ENCODE measurements at places on chromosomes 1 and 21. TPM values are rescaled to one million over a fixed set of nuclear protein-coding genes. Genes with fewer than 3 reads are reported as not detected.

- H3K4me1 ChIP-seq: peaks cover 43% of the 10 kb centered on the region
- H3K36me3 ChIP-seq: no peaks in the 10 kb centered on the region
- peak overlapping the region; percentile 96 for H3K27ac ChIP-seq
Measured at GRCh38 chr1:207822602-207823451, 71.0 kb downstream of the CD46 start.

- DNase-seq: peak; percentile 21
- H3K36me3 ChIP-seq: no peaks in the 10 kb centered on the region
- H3K27me3 ChIP-seq: no peaks in the 10 kb centered on the region
- no peak overlapping the region for H3K27ac ChIP-seq
- H3K4me3 ChIP-seq: no peak overlapping the region
- no peaks in the 10 kb centered on the region for H3K4me1 ChIP-seq
Measured at GRCh38 chr1:9784508-9785133, 39.1 kb downstream of the CLSTN1 start.

- H3K27ac ChIP-seq: no peak overlapping the region
- H3K27me3 ChIP-seq: no peaks in the 10 kb centered on the region
- H3K4me1 ChIP-seq: peaks cover 7% of the 10 kb centered on the region
- DNase-seq: no peak
- no peaks in the 10 kb centered on the region for H3K36me3 ChIP-seq
Measured at GRCh38 chr1:94068999-94069918, 51.7 kb downstream of the ABCA4 start.

DNA sequence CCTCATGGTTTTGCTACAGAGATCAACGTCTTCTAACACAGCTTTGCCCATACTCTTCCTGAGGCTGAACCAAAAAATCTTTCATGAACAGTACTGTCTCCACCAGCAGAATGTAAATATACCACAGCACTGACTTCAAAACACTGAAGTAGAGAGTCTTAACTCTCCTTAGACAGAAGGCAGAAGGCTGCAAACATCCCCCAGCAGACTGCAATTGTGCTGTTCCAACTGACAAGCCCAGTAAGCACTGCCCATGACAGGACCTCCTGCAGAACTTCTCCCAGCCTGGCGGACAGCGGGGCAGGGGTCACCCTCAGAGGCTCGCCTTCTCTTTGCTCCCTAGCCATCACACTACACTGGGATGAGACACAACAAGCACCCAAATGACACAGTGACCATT is 218.7 kb downstream of the RERE start:
- no peaks in the 10 kb centered on the region for H3K36me3 ChIP-seq
- H3K27ac ChIP-seq: peak overlapping the region; percentile 65
- peaks cover 16% of the 10 kb centered on the region for H3K4me1 ChIP-seq

GRCh38 chr1:203033917-203034316 is 7.6 kb downstream of the PPFIA4 start:
- H3K27ac ChIP-seq: no peak overlapping the region
- no peaks in the 10 kb centered on the region for H3K36me3 ChIP-seq

DNA sequence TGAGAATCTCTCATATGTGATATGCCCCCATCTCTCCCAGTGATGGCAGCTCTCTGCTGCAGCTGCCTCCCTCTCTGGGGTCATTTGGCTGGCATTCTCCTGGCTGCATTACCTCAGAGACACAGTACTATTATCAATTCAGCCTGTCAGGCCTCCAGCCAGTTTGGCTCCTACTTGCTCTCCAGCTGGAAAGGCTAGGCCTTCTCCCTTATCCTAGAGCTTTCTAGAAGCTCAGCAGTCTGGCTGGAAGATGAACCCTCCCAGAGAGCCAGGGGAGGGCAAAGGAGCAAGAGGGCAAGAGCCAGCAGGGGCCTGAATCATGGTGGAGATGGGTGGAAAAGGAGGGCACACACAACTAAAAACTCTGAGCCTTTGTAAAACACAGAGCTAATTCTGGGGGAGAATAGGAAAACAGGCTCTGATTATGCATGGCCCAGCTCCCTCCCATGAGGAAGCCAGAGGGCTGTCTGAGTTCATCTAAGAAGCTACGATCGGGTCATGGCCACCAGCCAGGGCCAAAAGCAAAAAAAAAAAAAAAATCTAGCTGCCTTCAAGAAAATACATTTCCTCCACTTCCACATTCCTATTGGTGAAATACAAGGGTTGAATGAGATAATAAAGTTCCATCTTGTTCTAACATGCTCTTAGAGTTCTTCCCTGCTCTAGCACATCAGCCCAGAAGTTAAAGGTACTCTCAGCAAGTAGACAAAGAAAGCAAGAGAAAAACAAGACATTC is 8.8 kb downstream of the LAMB3 start:
- DNase-seq: peak; percentile 61
- H3K4me3 ChIP-seq: no peak overlapping the region
- no peaks in the 10 kb centered on the region for H3K36me3 ChIP-seq
- H3K27me3 ChIP-seq: no peaks in the 10 kb centered on the region
- peak overlapping the region; percentile 91 for H3K27ac ChIP-seq
- peaks cover 36% of the 10 kb centered on the region for H3K4me1 ChIP-seq

GRCh38 chr1:168520832-168521231 is 23.0 kb downstream of the XCL2 start:
- H3K27me3 ChIP-seq: no peaks in the 10 kb centered on the region
- H3K4me1 ChIP-seq: peaks cover 1% of the 10 kb centered on the region
- no peak overlapping the region for H3K27ac ChIP-seq
- no peak overlapping the region for H3K4me3 ChIP-seq
- no peak for DNase-seq

GRCh38 chr1:209727286-209727685 is 22.6 kb downstream of the HSD11B1 start:
- H3K27me3 ChIP-seq: no peaks in the 10 kb centered on the region
- H3K27ac ChIP-seq: no peak overlapping the region
- H3K4me1 ChIP-seq: peaks cover 3% of the 10 kb centered on the region
- no peak for DNase-seq

- H3K4me3 ChIP-seq: no peak overlapping the region
- DNase-seq: no peak
- H3K36me3 ChIP-seq: no peaks in the 10 kb centered on the region
- H3K4me1 ChIP-seq: no peaks in the 10 kb centered on the region
- no peak overlapping the region for H3K27ac ChIP-seq
Measured at GRCh38 chr21:37149411-37149810, 76.4 kb downstream of the TTC3 start.

GRCh38 chr1:207959141-207959825 is 48.4 kb upstream of the CD34 start:
- no peaks in the 10 kb centered on the region for H3K27me3 ChIP-seq
- peaks cover 10% of the 10 kb centered on the region for H3K4me1 ChIP-seq
- H3K27ac ChIP-seq: peak overlapping the region; percentile 87
- no peaks in the 10 kb centered on the region for H3K36me3 ChIP-seq

DNA sequence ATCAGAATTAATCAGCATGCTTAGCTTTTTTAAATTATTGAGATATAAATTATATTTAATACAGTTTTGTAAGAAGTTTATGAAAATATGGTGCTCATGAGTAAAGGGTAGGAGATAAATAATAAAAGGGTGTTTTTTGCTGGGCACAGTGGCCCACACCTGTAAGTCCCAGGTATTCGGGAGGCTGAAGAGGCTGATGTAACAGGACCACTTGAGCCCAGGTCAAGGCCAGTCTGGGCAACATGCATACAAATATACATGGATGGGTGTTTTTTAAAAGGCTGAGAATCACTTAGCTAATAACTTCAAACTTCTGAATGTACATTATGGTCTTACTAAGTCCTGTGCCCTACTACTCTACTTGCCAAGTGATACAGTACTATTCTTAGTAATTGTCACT is 73.2 kb downstream of the TRIM33 start:
- no peak overlapping the region for H3K4me3 ChIP-seq
- H3K27ac ChIP-seq: no peak overlapping the region

DNA sequence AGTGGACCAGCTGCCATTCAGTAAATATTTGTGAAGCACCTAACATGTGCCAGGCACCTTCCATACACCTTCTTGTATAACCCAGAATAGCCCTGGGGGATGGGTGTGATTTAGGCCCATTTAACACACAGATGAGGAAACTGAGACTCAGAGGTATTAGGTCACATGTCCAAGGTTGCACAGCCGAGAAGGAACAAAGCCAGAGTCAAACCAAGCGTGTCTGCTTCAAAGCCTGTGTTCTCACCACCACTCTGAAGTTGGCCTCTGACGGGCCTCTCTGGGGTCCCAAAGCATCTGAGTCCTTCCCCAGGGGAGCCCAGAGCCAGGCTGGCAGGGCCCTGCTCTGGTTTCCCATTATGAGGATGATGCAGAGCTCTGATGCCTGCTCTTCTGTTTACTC is 65.1 kb downstream of the LACTBL1 start:
- no peaks in the 10 kb centered on the region for H3K27me3 ChIP-seq
- H3K27ac ChIP-seq: no peak overlapping the region
- H3K36me3 ChIP-seq: no peaks in the 10 kb centered on the region
- H3K4me1 ChIP-seq: no peaks in the 10 kb centered on the region
- H3K4me3 ChIP-seq: no peak overlapping the region
- no peak for DNase-seq

DNA sequence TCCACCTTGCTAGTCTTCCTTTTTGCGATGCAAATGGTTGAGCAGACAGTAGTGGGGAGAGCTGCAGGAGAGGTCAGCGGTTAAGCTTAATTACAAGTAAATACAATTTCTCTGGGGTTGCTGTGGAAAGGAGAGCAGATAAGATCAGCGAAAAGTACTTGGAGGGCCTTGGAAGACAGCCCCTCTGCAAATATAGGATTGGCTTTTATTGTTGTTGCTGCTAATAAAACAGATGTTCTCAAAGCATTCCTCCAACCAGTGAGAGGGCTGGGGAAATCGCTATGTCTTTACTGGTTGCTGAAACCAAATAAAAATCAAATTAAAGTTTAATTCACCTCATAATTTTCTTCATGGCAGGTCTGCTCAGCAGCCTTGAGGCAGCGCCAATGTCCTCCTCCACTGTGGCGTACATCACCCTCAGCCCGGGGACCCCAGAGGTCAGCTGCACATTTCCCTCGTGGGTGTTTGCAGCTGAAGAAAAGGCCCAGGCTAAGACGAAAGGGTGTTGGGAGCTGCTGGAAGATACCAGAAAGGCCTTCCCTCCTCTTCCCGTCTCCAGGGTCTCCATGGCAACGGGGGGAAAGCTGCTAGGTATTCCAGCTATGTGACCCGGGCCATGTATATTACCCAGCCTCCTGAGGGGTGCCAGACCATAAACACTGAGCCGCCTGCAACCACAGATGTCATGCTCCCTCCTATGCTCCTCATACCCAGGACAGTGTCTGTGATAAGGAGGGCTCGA is 54.6 kb upstream of the POU2F1 start:
- H3K36me3 ChIP-seq: no peaks in the 10 kb centered on the region
- no peak overlapping the region for H3K27ac ChIP-seq
- H3K4me3 ChIP-seq: no peak overlapping the region
- peaks cover 1% of the 10 kb centered on the region for H3K4me1 ChIP-seq
- H3K27me3 ChIP-seq: no peaks in the 10 kb centered on the region

DNA sequence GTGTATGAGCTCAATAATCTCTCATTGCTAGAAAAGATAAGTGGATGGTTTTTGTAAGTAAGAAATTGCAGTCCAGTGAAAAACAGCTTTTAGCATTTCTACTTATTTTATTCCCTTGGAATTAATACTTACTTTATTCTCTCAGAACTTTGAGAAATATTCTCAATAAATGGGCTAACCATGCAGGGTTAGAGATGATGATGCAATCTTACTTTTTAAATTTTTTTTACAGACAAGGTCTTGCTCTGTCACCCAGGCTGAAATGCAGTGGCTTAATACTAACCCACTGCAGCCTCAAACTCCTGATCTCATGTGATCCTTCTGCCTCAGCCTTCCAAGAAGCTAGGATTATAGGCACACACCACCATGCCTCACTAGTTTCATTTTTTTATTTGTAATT is 440.8 kb upstream of the ZP4 start:
- no peaks in the 10 kb centered on the region for H3K36me3 ChIP-seq
- H3K4me3 ChIP-seq: no peak overlapping the region
- no peak for DNase-seq
- H3K27me3 ChIP-seq: no peaks in the 10 kb centered on the region
- no peak overlapping the region for H3K27ac ChIP-seq

DNA sequence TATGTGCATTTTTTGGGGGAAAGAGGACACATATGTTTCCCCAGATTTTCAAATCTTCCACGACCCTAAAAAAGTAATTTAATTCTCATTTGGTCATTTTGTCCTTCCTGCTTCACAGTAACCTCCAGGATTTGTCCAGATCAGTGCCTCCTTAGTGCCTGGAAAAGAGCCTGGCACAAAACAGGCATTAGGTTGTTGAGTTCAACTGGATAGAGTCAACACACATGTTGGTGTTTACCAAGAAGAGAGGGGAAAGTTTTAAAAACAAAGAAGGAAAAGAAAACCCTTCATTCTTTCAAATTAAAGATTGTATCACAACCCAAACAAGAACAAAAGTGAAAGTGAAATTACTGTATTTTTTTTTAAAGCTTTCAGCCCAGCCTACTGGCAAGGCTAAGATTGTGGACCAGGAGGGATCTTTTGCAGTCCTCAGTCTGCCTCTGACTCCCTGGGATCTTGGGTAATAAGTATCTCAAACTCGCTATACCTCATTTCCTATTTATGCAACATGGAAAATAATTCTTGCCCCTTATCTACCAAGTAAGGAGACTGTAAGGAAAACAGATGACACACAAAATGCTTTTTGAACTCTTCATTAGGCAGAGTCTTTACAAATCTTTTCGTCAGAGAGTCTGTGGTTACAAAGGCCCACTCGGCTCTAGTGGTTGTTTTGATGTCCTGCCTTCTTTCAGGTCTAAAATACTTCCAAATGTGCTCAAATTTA is 57.8 kb downstream of the ZNF281 start:
- H3K27ac ChIP-seq: peak overlapping the region; percentile 12
- H3K36me3 ChIP-seq: no peaks in the 10 kb centered on the region
- H3K27me3 ChIP-seq: no peaks in the 10 kb centered on the region
- H3K4me3 ChIP-seq: no peak overlapping the region

GRCh38 chr1:117143871-117144270 is 22.3 kb upstream of the TRIM45 start:
- no peaks in the 10 kb centered on the region for H3K36me3 ChIP-seq
- no peaks in the 10 kb centered on the region for H3K27me3 ChIP-seq
- H3K4me3 ChIP-seq: no peak overlapping the region
- DNase-seq: no peak

DNA sequence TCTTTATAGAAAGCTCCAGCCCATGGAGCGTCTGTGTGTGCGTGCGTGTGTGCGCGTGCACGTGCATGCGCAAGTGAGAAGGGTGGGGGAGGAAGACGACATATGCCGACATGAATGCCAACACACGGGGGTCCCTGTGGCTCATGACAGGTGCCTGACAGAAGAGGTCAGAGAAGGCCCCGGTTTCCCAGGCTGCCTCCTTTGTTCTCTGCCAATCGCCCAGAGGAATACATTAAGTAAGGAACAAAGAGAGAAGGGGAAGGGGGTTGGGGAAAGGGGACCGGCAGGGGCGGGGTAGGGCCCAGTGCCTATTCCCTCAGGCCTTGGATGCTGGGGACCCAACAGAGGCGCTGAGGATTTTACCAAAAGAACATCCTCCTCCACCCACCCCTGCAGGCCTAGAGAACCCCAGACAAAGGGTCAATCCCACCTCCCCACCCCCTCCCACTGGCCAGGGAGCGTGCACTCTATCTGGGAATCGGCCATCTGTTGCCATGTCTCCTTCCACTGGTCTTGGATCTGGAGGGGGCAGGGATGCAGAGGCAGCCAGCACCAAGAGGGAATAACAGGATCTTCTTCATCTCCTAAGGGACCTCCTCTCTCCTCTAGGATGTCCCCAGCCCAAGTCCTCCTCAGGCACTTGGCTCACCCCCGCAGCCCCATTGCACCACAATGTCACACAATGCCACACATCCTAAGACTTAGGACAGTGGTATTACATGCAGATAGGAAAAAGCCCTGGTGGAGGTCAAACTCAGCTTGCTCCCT is 39.4 kb downstream of the PIK3C2B start:
- H3K27ac ChIP-seq: no peak overlapping the region
- H3K4me1 ChIP-seq: no peaks in the 10 kb centered on the region
- no peak for DNase-seq
- no peaks in the 10 kb centered on the region for H3K27me3 ChIP-seq

TRAF3IP3 gene
- total RNA-seq: 0.73 TPM

LMX1A gene
- total RNA-seq: not detected
